RPMI7951 (cell line): ENCODE measurements at places on chromosomes 6 and 20. TPM values are rescaled to one million over a fixed set of nuclear protein-coding genes. Genes with fewer than 3 reads are reported as not detected.

DNA sequence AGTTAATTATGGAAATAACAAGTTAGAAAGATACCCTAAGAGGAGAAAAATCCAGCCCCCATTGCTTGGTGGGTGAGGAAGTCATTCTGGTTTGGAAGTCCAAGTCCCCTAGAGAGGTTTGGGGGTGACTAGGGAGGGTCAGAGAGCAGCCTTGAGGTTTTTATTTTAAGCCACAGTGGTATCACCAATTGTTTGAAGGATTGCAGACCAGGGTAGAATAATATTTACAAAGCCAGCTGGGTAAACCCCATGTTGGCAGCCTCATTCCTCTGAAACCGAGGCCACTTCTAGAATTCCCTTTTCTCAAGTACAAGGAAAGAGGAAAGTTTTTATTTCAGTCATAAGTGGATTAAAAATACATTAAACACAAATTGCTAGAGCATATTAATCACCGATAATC lies 99.7 kb downstream of the TMEM170B start:
- no peak for DNase-seq

- no peak for DNase-seq
Observed at GRCh38 chr20:49871391-49871948, 43.9 kb downstream of the SPATA2 start.

DNA sequence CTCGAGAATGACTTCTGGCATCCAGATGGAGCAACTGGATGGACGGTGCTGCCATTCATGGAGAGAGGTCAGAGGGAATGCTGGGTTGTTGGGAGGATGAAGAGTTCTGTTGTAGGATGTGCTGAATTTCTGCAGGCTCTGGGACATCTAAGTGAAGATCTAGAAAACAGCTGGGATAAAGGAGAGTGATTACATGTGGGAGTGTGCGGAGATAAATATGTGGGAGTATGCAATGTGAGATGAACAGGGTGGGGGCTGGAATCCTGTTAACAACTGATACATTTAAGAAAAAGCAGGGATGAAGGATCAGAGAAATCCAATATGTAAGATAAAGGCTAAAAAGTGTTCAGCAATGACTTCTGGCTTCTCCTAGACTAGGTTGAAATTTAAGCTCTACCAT lies 43.1 kb downstream of the FAXC start:
- no peak for DNase-seq

- no peak for DNase-seq
Observed at GRCh38 chr6:137423451-137424168, 70.6 kb downstream of the OLIG3 start.

The GNAS-AS1 gene
- 1.1 TPM in 2 replicates for total RNA-seq

The SLC22A7 gene
- total RNA-seq, result not detected in 2 replicates
